ENCODE measurements at places on chromosomes 11 and 22.
A peak's percentile ranks its signal among the peaks of the same experiment; 100 is the strongest.

DNA sequence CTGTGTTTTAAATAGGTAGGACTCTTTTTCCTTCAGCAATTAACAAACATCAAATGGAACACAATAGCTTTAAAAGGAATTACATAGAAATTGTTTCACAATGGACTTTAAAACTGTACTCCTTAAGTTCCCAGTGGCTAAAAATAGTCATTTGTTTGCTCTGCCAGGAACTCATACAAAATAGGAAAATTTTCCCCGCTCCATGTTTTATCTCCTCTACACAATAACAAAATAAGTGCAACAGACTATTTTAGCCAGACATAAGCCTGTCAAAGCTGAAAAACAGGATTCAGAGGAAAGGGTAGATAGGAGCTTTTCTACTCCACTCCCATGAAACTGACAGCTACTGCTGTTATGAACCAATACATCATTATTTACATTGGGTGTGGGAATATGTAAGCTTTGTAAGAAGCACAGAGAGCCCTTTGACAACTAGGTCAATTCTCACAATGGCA lies 90.1 kb downstream of the STK33 start:
- DNase-seq: no peak

DNA sequence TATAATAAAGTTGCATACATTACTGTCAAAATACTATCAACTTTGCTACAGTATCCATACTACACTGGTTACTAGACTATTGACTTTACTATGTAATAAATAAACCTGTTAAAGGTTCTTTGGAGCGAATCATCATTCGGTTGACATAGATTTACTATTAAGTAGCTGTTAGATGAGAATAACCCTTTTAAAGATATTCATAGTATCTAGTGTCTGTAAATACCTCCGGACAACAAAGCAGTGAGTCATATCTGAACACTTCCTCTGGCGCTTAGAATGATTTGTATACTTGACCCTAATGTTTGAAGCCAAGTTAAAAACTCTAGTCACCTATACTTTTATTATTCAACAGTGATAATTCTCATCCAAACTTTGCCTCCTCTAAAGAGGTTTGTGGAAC lies 84.7 kb downstream of the MSANTD4 start:
- DNase-seq: no peak

DNA sequence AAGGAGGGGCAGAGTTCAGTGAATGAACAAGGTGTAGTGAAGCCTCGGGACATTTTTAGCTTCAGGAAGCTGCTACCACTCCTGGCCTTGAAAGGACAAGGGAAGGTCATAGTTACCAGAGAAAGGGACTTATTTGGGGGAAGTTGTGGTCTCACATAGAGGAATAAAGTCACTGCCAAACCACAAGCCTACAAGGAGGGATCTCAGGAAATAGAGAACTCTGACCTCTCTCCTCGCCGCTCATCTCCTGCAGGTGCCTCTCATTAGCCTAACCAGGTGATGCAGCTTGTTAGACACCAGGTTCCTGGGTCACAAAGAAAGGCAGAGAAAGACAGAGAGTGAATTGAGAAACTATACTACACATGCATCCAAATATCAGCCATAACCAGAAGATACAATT lies 14.3 kb upstream of the TOLLIP start:
- DNase-seq: no peak

DNA sequence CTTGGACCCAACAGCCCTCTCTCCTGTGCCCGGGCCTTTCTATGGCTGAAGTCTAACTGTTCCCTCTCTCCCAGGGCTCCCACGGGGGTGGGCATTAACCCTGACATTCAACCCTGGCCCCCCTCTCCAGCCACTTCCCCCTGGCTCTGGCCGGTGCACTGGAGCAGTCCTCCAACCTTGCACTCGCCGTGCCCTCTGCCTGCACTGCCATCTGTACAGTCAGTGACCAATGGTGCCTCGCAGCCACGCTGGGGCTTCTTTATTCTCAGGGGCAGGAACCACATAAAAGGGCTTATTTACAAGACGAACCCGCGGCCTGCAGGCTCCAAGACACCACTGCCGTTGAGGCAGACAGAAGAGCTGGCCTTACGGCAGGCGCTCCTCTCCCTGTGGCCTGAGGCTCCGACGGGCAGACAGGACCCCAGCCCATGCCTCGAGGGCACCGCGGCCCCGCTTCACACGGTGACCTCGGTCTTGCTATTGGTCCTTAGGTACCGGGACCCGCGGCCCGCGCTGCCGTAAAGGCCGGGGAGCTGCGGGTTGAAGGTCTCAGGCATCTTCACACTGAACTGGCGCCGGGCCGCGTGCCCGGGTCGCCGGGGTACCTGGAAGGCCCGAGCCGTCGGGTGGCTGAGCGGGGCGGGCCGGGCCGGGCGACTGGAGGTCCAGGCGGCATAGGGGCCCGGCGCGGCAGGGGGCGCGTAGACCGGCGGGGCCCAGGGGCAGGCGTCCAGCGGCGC lies 5.4 kb downstream of the SHISA8 start:
- DNase-seq: peak; percentile 67

- DNase-seq: no peak
Observed at GRCh38 chr11:87634331-87634730, 540.9 kb downstream of the RAB38 start.

- no peak for DNase-seq
Observed at GRCh38 chr11:28966951-28967350, 858.8 kb downstream of the METTL15 start.

DNA sequence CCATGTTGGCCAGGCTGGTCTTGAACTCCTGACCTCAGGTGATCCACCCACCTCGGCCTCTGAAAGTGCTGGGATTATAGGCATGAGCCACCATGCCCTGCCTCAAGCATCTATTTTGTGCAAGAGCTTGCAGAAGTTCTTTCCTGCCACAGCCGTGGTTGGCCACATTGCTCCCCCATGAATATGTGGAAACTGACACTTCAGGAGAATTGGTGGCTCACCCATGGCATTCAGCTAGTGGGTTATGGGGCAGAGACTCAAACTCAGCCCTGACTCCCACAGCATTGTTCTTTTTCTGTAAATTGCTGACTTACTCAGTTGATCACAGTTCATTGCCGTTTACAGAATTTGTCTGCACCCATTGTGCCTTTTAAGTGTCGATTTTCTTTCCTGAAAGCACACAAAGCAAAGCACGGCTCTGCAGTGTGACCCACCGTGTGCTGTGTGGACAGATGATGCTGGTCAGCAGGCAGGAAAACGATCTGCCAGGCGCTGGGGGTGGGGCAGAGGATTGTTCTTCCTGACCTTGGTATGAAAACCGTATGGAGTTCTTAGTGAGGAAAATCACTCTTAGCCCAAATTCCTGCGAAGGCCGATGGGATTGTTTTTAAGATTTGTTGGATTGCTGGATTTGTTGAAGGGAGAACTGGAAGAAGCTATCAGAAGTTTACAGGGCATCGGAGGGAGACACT lies 115.6 kb downstream of the PTPRJ start:
- no peak for DNase-seq

- DNase-seq: no peak
Observed at GRCh38 chr11:115092516-115092915, 411.7 kb downstream of the CADM1 start.

- DNase-seq: peak; percentile 41
Observed at GRCh38 chr22:28883917-28884746, 760 bp downstream of the ZNRF3 start.

DNA sequence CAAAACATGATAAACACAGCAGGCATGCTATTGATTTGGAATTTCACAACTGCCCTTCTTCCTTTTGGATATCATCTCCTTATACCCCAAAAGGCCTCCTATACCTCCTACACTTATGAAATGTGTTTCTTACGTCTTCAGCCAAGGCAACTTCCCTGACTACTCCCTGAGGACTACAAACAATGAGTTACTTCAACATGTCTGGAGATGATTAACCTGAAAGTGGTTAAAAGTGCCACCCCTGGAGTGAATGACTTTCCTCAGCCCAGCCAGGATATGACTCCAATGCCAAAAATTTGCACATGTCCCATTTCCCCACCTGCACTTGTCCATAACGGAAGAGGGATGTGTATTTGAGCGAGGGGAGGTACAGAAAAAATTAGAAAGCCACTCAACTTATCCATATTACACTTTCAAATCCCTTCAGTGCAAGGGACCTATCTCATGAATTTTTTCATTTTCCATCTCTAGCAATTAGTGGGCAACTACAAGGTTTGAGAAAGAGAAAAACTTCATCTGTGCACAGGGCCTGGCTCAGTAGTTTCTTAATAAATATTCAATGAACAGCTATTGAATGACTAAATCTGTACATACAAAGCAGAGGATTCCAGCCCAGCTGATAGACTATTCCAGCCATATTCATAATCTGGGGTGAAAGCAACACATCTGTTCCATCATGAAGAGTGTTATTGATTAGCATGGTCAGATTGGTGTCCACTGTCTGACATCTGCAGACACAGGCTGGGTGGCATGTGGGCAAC lies 36.8 kb downstream of the KIRREL3 start:
- no peak for DNase-seq

- DNase-seq: peak; percentile 74
Observed at GRCh38 chr11:59668188-59668949, 468 bp downstream of the PATL1 start.

- DNase-seq: no peak
Observed at GRCh38 chr11:8285228-8285627, 21.6 kb upstream of the LMO1 start.

DNA sequence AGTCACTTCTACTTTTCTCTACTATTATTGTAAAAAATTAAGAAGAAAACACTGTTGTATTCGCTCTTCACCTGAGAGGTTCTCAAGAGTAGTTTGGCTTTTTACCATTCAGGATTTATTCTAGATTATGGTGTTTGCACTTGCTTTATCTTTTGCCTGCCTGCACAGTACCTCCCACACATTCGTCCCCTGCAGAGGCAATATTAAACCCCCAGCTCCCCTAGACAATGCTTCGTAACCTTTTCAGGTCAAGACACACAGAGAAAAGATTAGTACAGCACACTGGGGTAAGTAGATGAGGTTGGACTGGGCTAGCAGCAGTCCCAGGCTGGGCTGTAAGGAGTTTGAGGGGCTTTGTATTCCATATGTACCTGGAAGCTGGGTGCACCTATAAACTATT lies 62.4 kb downstream of the TNRC6B start:
- no peak for DNase-seq

- DNase-seq: peak; percentile 40
Observed at GRCh38 chr11:133808393-133809140, 36.7 kb downstream of the SPATA19 start.

DNA sequence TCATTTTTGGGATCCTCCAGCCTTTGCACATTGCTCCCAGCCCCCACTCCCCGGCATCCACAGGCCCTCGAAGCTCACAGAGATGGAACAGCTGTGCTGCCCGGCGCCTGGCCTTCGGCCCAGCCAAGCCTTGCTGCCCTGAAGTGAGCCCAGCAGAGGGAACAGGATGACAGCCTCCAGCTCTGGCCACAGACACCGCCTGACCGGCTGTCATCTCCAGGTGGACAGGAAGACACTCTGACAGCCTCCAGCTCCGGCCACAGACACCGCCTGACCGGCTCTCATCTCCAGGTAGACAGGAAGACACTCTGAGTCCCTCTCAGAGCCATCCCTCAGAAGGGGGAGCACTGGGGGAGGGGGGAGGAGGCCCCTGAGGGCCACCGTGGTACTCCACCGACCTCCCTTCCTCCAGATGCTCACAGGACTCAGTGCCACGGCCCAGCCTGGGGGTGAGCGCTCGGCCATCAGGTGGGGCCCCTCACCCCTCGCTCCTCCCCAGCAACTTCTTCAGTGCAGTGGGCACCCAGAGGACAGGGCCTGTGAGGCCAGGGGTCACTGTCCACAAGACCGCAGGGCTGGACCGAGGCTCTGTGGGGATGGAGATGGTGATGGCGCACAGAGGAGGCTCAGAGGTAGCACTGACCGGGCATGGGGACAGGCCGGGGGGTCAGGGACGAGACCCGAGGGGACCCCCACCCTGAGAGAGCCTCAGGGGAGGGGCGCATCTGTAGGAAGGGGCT lies 58.6 kb downstream of the BRD1 start:
- no peak for DNase-seq

GRCh38 chr22:19664951-19665783 lies 49.1 kb upstream of the SEPTIN5 start:
- DNase-seq: no peak

DNA sequence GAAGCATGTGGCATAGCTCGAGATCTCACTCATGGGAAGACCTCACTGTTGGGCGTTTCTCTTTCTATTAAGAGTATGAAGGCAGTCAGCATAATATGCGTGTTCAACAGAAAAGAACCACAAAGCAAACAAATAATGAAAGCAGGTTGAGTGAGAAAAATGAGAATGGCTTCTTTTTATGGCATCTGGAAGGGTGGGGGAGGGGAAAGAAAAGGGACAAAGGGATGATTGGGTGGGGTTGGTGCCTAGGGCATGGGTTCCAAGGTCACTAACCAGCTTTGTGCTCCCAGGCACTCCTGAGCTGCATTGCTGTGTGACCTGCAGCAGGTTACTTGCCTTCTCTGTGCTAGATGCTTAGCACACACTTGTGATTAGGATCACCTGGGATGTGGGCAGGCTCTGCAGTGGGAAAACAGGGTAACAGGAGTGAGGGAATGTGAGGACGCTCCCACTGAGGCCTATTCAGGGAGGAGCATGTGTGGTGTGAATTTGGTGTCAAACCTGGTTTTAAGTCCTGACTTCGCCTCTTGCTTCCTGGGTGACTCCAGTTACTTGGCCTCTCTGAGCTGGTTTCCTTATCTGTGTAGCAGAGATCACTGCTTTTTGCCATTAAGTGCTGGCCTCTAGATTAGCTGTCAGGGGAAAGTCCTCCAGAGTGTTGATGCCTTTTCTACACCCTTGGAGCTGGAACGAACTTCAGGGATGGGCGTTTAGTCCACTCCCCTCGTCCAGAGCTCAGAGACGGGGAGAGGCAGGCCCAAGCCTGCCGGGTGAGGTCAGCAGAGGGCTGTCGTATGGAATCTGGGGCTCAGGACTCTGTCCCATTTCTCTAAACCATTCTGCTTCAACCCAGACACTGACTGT lies 74.8 kb downstream of the KIAA1671 start:
- DNase-seq: peak; percentile 42

DNA sequence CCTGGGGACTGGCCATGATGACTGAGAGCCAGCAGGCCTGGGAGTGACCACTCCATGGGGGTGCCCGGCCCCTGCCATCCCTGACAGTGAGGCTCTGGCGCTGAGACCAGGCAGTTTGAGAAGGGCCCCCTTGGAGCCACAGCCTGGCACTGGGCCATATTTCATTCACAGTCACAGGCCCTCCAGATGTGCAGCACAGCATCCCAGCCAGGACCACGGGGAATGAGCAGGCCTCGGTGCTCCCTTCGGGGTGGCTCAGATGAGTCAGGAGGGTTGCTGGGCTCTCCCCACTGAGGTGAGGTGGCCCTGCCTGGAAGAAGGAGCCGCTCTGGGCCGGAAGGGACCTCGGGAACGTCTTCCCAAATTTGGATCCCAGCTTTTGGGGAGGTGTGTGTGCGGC lies 53.0 kb downstream of the GRAMD4 start:
- no peak for DNase-seq

DNA sequence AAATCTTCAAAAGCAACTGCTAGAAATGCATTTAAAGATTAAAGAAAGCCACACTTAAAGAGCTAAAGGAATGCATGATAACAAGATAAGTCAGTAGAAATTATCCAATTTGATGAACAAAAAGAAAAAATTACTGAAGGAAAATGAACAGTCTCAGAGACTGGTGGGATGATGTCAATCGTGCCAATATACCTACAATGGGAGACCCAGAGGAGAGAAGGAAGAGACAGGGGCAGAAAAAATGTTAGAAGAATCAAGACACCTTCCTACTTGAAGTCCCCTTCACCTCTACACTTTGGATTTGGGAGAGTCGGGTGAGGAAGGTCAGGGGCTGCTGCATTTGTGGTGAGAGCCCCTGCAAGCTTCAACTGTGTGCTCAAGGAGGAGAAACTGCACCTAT lies 216.3 kb downstream of the BUD13 start:
- no peak for DNase-seq

Measured in ELF-1 (cell line).